ENCODE measurements at places on chromosomes 3 and 15.

DNA sequence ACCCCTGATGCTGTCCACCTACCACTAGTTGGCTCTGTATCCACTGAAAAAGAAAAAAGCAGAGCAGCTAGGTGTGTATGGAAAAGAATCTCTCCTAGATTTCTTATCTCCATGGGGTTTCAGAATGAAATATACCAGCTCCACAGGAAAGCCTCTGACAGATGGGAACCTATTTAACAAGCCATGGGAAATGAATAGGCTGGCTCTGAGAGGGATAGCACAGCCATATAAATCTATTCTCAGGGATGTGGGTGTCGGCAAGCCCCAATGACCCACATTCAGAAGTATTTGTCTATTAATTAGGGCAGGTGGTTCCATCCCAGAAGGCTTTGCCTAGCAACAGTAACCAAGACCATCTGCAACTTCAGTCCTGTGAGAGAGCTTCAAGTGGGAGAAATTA is 694.1 kb downstream of the AGBL1 start:
- no peak for ATAC-seq

DNA sequence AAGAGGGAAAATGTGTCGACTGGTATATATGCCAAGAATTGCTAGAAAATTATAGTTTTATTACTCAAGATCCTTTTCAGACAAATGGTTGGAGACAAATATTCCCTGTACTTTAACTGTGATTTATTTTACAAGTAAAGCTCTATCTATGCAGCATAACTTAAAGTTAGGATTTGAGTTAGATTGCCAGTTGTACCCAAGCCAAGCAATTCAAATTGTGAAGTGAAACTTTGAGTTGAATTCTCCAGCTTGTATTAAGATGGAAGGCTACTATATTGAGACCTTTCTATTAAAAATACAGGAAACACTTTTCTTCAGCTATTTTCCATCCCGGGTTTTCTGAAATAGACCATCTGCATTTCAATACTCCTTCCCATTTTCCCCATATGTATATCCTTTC is 333.1 kb upstream of the RBMS3 start:
- ATAC-seq, result no peak

- no peak for ATAC-seq
These were observed 1041.1 kb upstream of the GBE1 start for GRCh38 chr3:82802501-82802900.

DNA sequence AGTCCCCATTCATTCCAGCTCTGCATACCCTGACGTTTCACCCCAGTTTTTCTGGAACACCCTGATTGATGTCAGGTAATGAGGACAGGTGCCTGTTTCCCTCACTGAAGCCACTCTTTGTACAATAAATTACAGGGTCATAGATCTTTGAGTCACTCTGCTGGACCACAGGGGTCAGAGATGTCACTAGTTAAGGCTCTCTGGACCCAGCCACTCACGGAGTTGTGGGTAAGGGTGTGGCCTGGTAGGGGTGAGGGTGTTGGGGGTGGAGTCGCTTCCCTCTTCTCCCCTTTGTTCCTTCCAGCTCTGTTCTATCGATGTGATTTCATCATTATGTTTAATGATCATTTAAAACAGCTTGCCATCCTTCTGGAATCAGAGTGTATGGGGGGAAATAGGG is 512 bp downstream of the IQCF5 start:
- ATAC-seq, result no peak

Data from motor neuron (in vitro differentiated cells).